ENCODE measurements at places on chromosomes 5 and 9. TPM values are rescaled to one million over a fixed set of nuclear protein-coding genes. Genes with fewer than 3 reads are reported as not detected.
A peak's percentile ranks its signal among the peaks of the same experiment; 100 is the strongest.

GRCh38 chr9:129027685-129028191, 393 bp downstream of the SH3GLB2 start:
- peak overlapping the region; percentile 89 for H3K4me3 ChIP-seq
- H3K36me3 ChIP-seq = no peaks in the 10 kb centered on the region
- H3K4me1 ChIP-seq = peaks cover 29% of the 10 kb centered on the region
- no peaks in the 10 kb centered on the region for H3K27me3 ChIP-seq
- DNase-seq = peak; percentile 78
- peak overlapping the region; percentile 84 for H3K27ac ChIP-seq

GLRA1 gene
- total RNA-seq = not detected

GRCh38 chr9:100057624-100058023, 41.2 kb downstream of the ERP44 start:
- no peak for DNase-seq
- peaks cover 19% of the 10 kb centered on the region for H3K36me3 ChIP-seq
- no peaks in the 10 kb centered on the region for H3K27me3 ChIP-seq
- H3K4me1 ChIP-seq = no peaks in the 10 kb centered on the region
- no peak overlapping the region for H3K27ac ChIP-seq

IL4 gene
- total RNA-seq = not detected

DNA sequence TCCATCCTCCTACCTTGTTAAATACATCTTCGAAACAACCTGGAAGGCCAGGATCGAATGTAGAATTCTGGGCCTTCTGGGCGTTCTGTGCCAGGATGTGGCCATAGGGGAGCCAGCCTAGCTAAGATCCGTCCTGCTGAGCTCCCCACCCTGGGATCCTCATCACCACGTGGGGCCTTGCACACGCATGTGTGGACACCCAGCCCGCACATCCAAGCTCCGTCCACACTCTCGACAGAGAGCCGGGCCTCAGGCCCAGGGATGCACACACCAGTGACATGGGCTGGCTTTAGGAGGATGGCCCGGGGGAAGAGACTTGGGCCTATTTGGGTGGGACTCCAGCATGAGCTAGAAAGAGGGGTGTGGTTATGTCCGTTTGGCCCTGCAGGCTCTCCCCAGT, 154.0 kb downstream of the PAX5 start:
- peaks cover 15% of the 10 kb centered on the region for H3K27me3 ChIP-seq
- H3K4me3 ChIP-seq = no peak overlapping the region
- no peaks in the 10 kb centered on the region for H3K4me1 ChIP-seq
- no peaks in the 10 kb centered on the region for H3K36me3 ChIP-seq
- H3K27ac ChIP-seq = no peak overlapping the region
- DNase-seq = no peak

SLC1A1 gene
- total RNA-seq = 0.13 TPM

GRCh38 chr9:133880851-133881661, 111.1 kb downstream of the VAV2 start:
- H3K36me3 ChIP-seq = no peaks in the 10 kb centered on the region
- H3K4me3 ChIP-seq = no peak overlapping the region
- H3K4me1 ChIP-seq = no peaks in the 10 kb centered on the region
- no peak for DNase-seq

DNA sequence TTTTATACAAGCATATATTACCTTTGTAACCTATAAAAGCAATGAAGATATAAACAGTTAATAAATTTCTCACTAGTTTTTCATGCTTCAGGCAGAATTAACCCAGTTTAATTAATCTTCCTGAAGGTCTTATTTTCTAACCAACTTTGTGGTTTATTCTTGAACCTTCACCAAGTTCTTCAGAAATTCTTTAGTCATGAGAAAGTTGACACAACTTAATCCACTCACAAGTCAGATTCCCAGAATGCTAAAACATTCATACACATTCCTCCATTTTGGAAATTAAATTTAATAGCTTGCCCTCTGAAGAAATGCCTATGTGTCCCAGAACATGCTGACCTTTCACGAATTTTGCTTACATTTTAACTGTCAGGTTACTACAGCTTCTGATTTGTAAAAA, 105.4 kb upstream of the PAM start:
- DNase-seq = no peak
- no peaks in the 10 kb centered on the region for H3K4me1 ChIP-seq
- no peak overlapping the region for H3K27ac ChIP-seq
- no peaks in the 10 kb centered on the region for H3K36me3 ChIP-seq
- peaks cover 9% of the 10 kb centered on the region for H3K27me3 ChIP-seq
- H3K4me3 ChIP-seq = no peak overlapping the region

- peaks cover 28% of the 10 kb centered on the region for H3K27me3 ChIP-seq
- H3K27ac ChIP-seq = no peak overlapping the region
- H3K36me3 ChIP-seq = no peaks in the 10 kb centered on the region
- no peaks in the 10 kb centered on the region for H3K4me1 ChIP-seq
- no peak for DNase-seq
These were observed 49.4 kb downstream of the FRMPD1 start for GRCh38 chr9:37700131-37700530.

- H3K4me1 ChIP-seq = no peaks in the 10 kb centered on the region
- H3K27ac ChIP-seq = no peak overlapping the region
- H3K36me3 ChIP-seq = no peaks in the 10 kb centered on the region
- no peaks in the 10 kb centered on the region for H3K27me3 ChIP-seq
- no peak overlapping the region for H3K4me3 ChIP-seq
These were observed 182.1 kb upstream of the ITGA1 start for GRCh38 chr5:52605317-52606313.

ANGPTL2 gene
- total RNA-seq = not detected

DNA sequence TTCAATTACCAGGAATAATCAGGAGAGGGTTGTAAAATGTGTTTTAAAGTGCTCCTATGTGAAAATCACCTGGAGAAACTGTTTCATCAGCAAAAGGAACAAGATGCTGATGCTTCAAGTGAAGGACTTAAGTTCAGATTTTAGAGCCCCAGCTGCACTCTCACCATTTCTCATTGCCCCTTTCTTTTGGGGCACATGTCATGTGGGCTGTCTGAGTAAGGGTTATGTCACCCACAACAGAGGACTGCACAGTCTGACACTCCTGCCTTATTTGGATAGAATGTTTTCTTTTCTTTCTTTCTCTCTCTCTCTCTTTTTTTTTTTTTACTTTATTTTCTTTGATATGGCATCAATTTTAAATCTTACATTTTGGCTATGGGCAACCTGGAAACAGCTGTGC, 204.1 kb upstream of the EFNA5 start:
- no peaks in the 10 kb centered on the region for H3K36me3 ChIP-seq
- DNase-seq = no peak
- H3K4me1 ChIP-seq = peaks cover 4% of the 10 kb centered on the region

PCDHGB1 gene
- not detected for total RNA-seq

DNA sequence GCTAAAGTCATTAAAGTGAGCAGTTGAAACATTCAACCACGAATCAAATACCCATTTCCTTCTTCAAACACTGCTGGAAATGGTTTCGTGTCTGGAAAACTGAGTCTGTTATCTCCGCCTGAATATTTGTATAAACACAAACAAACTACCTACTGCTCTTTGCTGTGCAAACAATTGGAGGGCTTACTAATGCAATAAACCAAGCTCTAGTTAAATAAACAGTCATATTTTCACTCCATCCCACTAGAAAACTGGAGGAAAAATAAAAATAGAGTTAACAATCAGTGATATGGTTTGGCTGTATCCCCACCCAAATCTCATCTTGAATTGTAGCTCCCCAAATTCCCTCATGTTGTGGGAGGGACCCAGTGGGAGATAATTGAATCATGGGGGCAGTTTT, 397.6 kb downstream of the RASEF start:
- H3K36me3 ChIP-seq = no peaks in the 10 kb centered on the region
- no peak for DNase-seq
- no peaks in the 10 kb centered on the region for H3K27me3 ChIP-seq
- H3K4me3 ChIP-seq = no peak overlapping the region

ADAMTSL2 gene
- not detected for total RNA-seq

TRAF1 gene
- total RNA-seq = 51.6 TPM

GRCh38 chr9:23426144-23426543, 399.9 kb downstream of the ELAVL2 start:
- H3K27ac ChIP-seq = no peak overlapping the region
- H3K4me3 ChIP-seq = no peak overlapping the region
- H3K27me3 ChIP-seq = no peaks in the 10 kb centered on the region
- DNase-seq = no peak
- H3K4me1 ChIP-seq = no peaks in the 10 kb centered on the region
- H3K36me3 ChIP-seq = no peaks in the 10 kb centered on the region

DNA sequence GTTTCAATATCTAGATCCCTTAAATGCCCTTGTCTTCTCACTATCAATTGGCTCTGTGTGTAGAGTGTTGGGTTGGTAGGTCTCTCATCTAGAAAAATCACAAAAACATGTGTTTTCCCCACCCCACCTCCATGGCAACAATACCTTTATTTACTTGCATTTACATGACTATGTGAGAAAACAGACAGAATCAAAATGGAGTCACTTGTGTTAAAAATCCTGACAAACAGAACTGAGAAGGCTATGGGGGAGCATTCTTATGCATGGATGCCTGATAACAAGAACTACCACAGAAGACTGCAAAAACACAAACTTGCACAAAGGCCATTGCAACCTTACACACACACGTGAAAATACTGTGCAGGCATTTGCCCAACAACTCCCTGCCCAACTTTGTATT, 1352.9 kb upstream of the CDH9 start:
- no peak overlapping the region for H3K4me3 ChIP-seq
- H3K36me3 ChIP-seq = no peaks in the 10 kb centered on the region
- no peaks in the 10 kb centered on the region for H3K27me3 ChIP-seq
- H3K27ac ChIP-seq = no peak overlapping the region
- DNase-seq = no peak

DNA sequence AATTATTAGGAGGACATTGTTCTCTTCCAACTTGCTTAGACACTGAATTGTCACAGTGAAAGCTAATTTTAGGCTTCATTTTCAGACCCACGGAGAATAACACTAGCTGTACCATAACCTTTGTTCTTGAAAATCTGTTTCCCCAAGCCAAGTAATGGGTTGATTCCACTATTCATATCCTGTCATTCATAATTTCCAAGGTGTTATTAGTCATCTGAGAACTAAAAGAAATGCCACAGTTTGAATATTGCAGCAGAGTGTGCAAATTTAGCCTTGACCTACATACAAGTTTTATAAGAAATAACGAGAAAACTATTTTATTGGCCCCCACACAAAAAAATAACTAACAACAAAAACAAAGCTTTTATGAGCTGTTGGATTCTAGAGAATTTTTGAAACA, 148.5 kb upstream of the TYRP1 start:
- no peak overlapping the region for H3K4me3 ChIP-seq
- no peaks in the 10 kb centered on the region for H3K27me3 ChIP-seq
- DNase-seq = no peak
- no peak overlapping the region for H3K27ac ChIP-seq
- H3K36me3 ChIP-seq = no peaks in the 10 kb centered on the region

RLN2 gene
- 2.2 TPM for total RNA-seq

GRCh38 chr5:87101321-87101720, 166.4 kb upstream of the RASA1 start:
- peaks cover 12% of the 10 kb centered on the region for H3K4me1 ChIP-seq
- no peak overlapping the region for H3K27ac ChIP-seq
- H3K36me3 ChIP-seq = no peaks in the 10 kb centered on the region
- no peaks in the 10 kb centered on the region for H3K27me3 ChIP-seq

DNA sequence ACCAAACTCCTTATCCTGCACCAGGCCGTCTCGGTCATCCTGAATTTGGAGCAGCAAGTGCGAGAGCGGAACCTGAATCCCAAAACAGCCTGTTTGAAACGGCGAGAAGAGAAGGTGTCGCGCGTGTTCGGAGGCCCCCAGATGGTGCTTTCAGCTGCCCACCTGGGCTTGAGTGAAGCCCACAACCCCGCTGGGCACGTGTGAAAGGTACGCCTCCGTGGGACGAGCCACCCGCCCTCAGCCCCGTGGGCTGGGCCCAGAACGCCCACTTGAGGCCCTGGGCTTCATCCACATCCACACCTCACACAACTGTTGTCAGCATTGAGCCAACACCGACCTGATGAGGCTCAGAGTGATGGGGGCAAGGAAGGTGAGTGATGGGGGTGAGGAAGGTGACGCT, 72.8 kb downstream of the INSL6 start:
- no peaks in the 10 kb centered on the region for H3K4me1 ChIP-seq
- no peaks in the 10 kb centered on the region for H3K27me3 ChIP-seq
- no peak overlapping the region for H3K4me3 ChIP-seq

DNA sequence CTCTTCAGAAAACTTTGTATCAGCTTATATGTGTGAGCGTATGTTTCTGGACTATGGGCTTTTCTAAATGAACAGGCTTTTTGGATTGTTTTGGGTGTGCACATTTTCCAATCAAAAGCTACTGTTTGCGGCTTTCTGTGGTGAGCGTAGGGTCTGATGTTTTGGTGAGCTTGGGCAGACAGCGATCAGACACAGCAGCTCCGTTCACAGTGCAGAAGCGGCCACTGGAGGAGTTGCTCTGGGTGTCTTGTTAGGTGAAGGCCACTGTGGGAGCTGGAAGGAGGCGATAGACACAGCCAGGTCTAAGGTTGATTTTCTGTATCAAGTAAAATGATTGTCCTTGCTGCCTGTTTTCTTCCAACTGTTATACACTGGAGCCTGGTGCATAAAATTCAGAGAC, 11.1 kb downstream of the PRRC2B start:
- H3K27me3 ChIP-seq = no peaks in the 10 kb centered on the region
- DNase-seq = peak; percentile 45
- H3K36me3 ChIP-seq = peaks cover 43% of the 10 kb centered on the region
- H3K4me3 ChIP-seq = peak overlapping the region; percentile 76

DNA sequence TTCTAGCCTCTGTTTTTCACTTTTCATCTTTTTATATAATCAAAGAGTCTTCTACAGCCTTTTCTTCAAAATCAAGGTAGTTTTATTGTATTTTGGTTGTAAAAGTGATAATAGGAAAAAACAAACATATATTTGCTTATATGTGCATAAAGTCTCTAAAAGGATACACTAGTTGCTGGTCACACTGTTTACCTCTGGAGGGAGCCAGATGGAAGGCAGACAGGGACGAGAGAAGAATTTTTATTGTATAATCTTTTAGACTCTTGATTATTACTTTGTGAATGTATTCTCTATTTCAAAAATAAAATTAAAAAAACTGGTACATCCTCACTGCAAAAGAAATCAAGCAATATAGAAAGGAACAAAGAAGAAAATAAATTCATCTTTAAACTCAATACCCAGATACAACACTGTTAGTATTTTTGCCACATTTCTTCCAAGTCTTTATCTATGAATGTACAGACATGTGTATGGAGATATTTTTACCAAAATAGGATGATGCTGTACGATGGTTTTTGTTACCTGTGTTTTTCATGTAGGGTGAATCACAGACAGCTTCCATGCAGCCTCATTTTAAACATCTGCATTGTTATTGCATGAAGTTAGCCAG, 6.1 kb upstream of the RNF183 start:
- no peaks in the 10 kb centered on the region for H3K4me1 ChIP-seq
- peak; percentile 46 for DNase-seq
- H3K27me3 ChIP-seq = no peaks in the 10 kb centered on the region
- H3K27ac ChIP-seq = no peak overlapping the region

DNA sequence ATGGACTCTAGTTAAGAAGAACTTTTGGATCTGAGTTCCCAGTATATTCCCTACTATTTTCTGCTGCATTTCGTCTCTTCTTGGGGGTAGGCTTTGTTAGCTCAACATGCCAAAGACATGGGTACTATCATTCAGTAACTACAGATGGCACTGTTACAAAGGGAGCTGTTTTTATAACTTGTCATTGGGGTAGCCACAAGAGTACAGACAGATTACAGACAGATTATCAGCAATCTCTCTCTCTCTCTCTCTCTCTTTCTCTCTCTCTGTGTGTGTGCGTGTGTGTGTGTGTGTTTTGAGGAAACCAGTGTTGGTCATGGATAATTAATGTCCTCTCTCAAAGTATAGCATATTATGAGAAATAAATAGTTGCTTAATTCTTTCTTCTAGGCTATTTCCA, 116.1 kb downstream of the WDR70 start:
- H3K4me3 ChIP-seq = no peak overlapping the region
- peaks cover 8% of the 10 kb centered on the region for H3K4me1 ChIP-seq
- no peak overlapping the region for H3K27ac ChIP-seq
- peaks cover 17% of the 10 kb centered on the region for H3K36me3 ChIP-seq
- no peaks in the 10 kb centered on the region for H3K27me3 ChIP-seq

Measured in activated CD8-positive, alpha-beta T cell treated with anti-CD3 and anti-CD28 coated beads, Interleukin-2, amount 10 ng/mL, durations not matched to agents 7 days and 5 days (primary cell).